ENCODE measurements at places on chromosomes 3 and 15.

- DNase-seq, result no peak
Measured at GRCh38 chr15:97517737-97518136, 442.8 kb upstream of the ARRDC4 start.

- DNase-seq, result no peak
Measured at GRCh38 chr3:46138581-46138980, 69.5 kb downstream of the CCR1 start.

GRCh38 chr15:55297315-55297714, 7.7 kb upstream of the RAB27A start:
- no peak for DNase-seq

DNA sequence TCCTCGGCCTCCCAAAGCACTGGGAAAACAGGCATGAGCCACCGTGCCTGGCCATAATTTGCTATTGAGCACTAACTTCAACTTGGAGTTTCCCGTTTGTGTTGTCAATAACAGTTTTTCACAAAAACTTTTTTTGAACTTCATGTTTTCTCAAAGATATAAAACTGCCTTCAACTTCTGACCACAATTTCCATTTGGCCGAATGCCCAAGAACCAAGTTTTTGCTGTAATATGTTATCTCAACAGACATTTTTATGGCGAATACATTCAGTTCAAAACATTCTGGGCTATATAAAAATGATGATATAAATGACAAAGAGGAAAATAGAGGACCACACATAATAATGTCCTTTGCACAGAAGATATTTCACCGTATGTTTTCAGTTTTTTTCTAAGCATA, 56.4 kb downstream of the NEDD4 start:
- DNase-seq, result no peak

GRCh38 chr3:173943264-173943663, 545.7 kb downstream of the NLGN1 start:
- DNase-seq, result no peak

Measured in stimulated activated CD8-positive, alpha-beta memory T cell treated with anti-CD3 and anti-CD28 coated beads, Interleukin-15, amount 100 ng/mL, for 4 hours (primary cell).